ENCODE measurements at places on chromosomes 6 and 20. TPM values are rescaled to one million over a fixed set of nuclear protein-coding genes. Genes with fewer than 3 reads are reported as not detected.

The CALHM6 gene
- 7.8 TPM for total RNA-seq

The MAP3K4 gene
- total RNA-seq = 31.9 TPM

GRCh38 chr20:16599257-16599656 is 26.0 kb upstream of the KIF16B start:
- no peak overlapping the region for H3K4me3 ChIP-seq
- no peak for DNase-seq
- no peak overlapping the region for H3K27ac ChIP-seq
- no peaks in the 10 kb centered on the region for H3K27me3 ChIP-seq

DNA sequence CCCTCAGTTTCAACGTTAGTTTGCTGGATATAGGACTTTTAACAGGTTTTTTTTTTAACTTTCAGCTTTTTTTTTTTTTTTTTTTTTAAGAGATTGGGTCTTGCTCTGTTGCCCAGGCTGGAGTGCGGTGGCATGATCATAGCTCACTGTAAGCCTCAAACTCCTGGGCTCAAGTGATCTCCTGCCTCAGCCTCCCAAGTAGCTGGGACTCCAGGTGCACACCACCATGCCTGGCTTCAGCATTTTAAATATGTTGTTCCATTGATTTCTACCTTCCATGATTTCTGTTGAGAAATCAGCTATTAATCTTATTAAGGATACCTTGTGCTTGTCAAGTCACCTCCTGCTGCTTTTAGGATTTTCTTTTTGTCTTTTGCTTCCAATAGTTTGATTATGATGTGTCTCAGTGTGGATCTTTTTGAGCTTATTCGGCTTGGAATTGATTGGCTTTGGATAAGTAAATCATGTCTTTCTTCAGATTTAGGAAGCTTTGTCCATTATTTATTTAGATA is 52.0 kb downstream of the CDYL start:
- H3K27me3 ChIP-seq = no peaks in the 10 kb centered on the region
- no peak overlapping the region for H3K4me3 ChIP-seq
- H3K4me1 ChIP-seq = no peaks in the 10 kb centered on the region
- DNase-seq = no peak

- H3K4me1 ChIP-seq = no peaks in the 10 kb centered on the region
- DNase-seq = no peak
- H3K27ac ChIP-seq = no peak overlapping the region
- H3K36me3 ChIP-seq = no peaks in the 10 kb centered on the region
Measured at GRCh38 chr6:137518386-137518983, 24.3 kb upstream of the OLIG3 start.

DNA sequence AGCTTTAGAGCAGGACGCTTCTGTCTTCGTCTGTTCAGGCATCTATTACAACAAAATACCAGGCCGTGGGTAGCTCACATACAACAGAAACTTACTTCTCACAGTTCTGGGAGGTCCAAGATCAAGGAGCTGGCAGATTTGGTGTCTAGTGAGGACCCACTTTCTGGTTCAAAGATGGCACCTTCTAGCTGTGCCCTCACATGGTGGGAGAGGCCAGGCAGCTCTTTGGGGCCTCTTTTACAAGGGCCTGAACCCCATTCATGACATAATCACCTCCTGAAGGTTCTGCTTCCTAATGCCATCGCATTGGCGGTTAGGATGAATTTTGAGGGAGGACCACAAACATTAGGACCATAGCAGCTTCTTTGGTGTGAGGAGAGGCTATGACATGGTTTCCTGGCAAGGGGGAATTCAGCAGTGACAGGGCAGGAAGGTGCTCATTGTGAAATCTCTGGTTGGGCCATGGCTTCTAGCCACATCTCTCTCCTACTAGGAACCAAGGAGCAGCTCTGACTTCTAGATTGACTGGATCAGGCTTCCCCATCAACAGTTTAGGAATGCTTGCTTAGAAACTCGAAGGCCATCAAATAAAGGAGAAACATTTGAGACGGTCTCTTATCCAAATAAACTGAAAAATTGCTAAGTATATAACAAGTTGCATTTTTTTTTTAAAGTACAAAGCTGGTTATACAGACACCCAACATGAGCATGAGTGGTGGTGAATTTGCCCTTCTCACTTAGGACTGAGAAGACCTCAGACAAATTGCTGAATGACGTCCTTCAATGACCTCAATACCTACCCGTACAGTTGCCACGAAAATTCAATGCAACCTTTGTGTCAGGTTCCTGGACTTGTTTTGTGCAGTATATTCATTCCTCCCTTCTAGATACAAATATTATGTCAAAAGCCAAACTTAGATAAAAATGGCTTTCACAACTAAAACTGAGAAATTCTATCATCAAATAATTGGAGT is 140.7 kb downstream of the ZDHHC14 start:
- no peak overlapping the region for H3K27ac ChIP-seq
- no peak for DNase-seq
- no peaks in the 10 kb centered on the region for H3K27me3 ChIP-seq
- no peak overlapping the region for H3K4me3 ChIP-seq

- no peak overlapping the region for H3K4me3 ChIP-seq
- no peak overlapping the region for H3K27ac ChIP-seq
- H3K27me3 ChIP-seq = no peaks in the 10 kb centered on the region
- no peak for DNase-seq
- H3K4me1 ChIP-seq = no peaks in the 10 kb centered on the region
Measured at GRCh38 chr6:111210194-111210728, 123.0 kb downstream of the SLC16A10 start.

DNA sequence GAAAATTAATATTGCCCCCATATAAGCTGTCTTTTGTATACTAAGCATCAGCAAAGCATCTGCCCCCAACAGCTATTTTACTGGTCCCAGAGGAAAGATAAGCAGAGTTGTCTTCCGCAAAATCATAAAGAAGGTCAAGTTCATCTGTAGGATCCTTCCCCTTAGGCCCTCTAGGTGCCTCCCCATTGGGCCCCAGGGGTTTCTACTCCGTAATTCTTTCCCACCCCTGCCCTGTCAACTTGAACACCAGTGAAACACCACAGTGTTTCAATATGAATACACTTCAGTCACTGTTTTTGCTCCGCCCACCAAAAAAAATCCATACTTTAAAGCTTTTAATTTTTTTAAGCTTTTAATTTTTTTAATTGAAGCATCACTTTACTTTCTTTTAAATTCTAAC is 159.2 kb downstream of the ATXN1 start:
- H3K36me3 ChIP-seq = no peaks in the 10 kb centered on the region
- no peak overlapping the region for H3K4me3 ChIP-seq
- no peaks in the 10 kb centered on the region for H3K4me1 ChIP-seq
- no peak overlapping the region for H3K27ac ChIP-seq
- no peaks in the 10 kb centered on the region for H3K27me3 ChIP-seq
- no peak for DNase-seq

GRCh38 chr20:57724610-57725405 is 15.0 kb upstream of the PMEPA1 start:
- H3K36me3 ChIP-seq = no peaks in the 10 kb centered on the region
- DNase-seq = no peak
- no peak overlapping the region for H3K4me3 ChIP-seq
- H3K4me1 ChIP-seq = no peaks in the 10 kb centered on the region
- H3K27me3 ChIP-seq = no peaks in the 10 kb centered on the region

GRCh38 chr6:125201961-125202729 is 48.6 kb downstream of the TPD52L1 start:
- H3K36me3 ChIP-seq = no peaks in the 10 kb centered on the region
- H3K4me3 ChIP-seq = no peak overlapping the region
- no peaks in the 10 kb centered on the region for H3K27me3 ChIP-seq
- DNase-seq = no peak

DNA sequence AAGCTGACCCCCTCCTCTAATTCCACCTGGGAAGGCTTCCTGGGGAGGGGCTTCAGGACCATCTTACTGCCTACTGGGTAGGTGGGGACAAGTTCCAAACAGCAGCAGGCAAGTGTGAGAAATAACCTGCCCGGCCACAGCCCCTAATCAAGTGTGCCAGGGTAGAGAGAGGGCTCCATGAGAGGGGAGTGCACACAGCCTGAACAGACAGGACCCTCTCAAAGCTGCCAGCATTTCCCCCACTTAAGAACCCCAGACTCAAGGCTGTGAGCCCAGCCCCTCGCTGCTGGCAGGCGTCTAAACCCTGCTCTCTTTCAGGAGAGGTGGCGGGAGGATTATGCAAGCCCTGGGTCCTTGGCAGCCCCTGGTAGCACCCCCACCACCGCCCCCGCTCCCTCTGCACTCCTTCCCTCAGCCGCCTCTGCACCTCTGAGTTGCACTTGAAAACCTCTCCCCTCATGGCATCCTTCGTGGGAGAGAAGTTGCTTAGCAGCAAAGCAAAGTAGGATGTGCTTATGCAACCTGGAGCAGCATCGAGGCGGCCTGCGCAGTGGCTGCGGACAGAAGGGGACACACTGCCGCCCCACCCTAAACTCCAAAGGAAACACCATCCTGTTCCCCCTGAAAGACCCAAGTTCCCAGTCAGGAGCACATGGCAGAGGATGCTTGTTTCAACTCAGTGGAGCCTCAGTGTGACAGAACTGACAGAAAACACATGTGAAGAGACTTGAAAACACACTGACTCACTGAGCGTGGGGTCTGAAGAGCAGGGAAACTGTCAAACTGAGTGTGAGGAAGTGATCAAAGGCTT is 10.5 kb downstream of the DDRGK1 start:
- no peak overlapping the region for H3K27ac ChIP-seq
- no peak overlapping the region for H3K4me3 ChIP-seq
- H3K4me1 ChIP-seq = no peaks in the 10 kb centered on the region
- H3K36me3 ChIP-seq = peaks cover 53% of the 10 kb centered on the region
- no peaks in the 10 kb centered on the region for H3K27me3 ChIP-seq

DNA sequence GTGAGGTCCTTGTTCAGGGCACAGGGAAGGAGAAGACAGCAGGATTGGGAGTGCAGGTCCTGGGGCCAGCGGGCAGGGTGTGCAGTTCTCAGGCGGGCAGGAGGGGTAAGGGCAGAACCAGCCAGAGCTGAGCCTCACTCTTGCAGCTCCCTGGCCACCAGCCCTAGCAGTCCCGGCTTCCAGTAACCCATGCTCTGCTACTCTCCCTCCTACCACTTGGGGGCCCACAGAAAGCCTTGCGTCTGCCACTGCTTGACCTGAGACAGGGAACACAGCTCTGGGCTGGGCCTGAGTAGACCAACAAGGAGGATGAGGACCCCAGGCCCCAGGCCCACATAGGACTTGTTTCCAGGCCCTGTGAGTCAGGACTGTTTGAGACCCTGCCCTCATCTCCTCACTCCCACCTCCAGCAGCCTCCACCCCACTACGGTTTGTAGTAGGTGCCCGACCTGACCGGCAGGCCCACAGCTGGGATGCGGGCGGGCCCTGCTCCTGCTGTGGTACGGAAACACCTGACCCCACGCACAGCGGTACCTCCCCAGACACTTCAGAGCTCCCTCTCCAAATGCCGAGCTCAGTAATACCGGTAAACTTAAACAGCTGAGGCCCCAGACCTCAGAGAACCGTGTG is 39.2 kb downstream of the KCNK5 start:
- H3K27me3 ChIP-seq = no peaks in the 10 kb centered on the region
- peaks cover 45% of the 10 kb centered on the region for H3K36me3 ChIP-seq
- H3K27ac ChIP-seq = no peak overlapping the region
- peaks cover 19% of the 10 kb centered on the region for H3K4me1 ChIP-seq
- no peak overlapping the region for H3K4me3 ChIP-seq
- DNase-seq = no peak

GRCh38 chr6:154891901-154892300 is 103.2 kb upstream of the TIAM2 start:
- no peaks in the 10 kb centered on the region for H3K36me3 ChIP-seq
- H3K27ac ChIP-seq = no peak overlapping the region
- no peaks in the 10 kb centered on the region for H3K27me3 ChIP-seq
- no peak overlapping the region for H3K4me3 ChIP-seq

Measured in esophagus squamous epithelium (tissue), 5 donors.